ENCODE measurements at places on chromosomes 7 and 10.

DNA sequence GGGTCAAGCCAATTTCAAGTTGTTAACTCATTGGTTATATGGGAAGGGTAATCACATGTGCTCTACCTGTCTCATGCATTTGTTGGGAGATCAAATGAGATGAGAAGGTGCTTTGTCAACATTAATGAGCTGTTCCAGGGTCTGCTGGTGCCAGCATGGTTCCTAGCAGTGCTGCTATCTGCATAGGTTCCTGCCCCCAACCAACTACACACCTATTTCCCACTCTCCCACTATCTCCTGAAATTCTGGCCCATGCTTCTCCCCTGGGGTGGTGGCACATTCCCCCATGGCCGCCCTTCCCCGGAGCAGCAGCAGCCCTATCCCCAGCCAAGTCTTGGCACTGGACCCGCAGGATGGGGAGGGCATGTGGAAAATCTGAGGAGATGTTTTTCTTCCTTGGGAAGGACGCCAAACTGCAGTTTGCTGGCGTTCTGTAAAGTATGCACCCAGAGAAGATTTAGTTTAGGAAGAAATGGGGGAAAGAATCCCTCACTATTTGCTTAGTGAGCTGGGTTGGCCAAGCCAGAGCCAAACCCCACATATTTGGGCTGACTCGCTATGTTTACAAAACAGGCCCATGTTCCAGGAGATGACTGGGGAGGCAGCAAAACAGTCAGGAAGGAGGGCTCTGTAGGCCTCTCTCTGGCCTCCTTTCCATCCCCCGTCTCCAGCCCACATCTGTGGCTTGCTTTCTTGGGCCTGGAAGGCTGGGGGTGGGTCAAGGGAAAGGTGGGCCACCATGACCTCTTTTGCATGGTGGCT, 42.5 kb downstream of the PPP1R3C start:
- DNase-seq = peak; percentile 91

- peak; percentile 56 for DNase-seq
These were observed 1.4 kb upstream of the TSPAN15 start for GRCh38 chr10:69449841-69450240.

DNA sequence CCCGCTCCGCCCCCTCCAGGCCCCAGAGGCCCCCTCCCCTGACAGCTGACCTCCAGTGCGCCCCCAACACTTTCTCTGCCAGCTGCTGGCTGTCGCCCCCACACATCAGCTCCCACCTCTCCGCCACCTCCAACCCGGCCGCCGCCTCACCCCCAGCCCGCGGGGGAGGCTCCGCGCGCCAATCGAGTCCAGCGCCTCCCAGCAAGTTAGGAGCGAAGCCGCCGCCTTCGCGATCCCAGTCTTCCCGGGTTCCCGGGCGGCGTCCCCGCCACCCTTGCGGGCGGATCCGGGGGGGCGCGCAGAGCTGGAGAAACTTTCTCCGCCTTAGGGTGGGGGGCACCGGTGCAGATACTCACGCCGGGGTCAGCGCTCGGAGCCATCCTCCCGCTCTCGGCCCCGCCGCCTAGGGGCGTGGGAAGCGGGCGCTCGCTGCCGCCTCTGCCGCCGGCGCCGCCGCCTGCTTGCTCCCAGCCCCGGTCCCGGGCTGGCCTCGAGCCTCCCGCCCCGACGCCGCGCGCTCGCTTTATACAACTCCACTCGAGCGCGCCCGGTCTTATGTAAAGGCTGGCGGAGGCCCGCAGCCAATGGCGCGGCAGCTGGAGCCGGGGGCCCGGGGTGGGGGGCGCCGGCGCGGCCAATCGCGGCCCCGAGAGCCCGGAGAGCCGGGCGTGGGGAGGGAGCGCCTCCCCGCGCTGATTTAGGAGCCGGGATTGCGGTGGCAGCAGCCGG, at the start of gene CRTAC1:
TSS of gene CRTAC1 (minus strand) at position 529 of the 729 bp plus-strand sequence. CDS start at position 380, 149 bp downstream.
- peak; percentile 86 for DNase-seq

DNA sequence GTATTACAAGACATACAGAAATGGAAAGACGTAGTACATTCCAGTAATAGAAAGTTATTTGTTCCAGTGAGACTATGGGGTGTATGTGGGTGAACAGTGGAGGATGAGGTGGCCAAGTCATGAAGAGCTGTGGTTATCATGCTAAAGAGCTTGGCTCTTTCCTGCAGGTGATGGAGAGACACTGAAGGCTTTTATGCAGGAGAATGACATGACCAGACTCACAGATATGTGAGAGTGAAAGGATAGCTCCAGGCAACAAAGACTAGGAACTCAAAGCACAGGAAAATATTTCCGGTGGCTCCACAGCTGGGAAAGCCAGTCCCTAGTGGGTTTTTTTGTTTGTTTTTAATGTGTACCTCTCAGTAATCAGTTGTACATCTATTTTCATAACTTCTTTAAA, 133.5 kb downstream of the TSPAN12 start:
- no peak for DNase-seq

- DNase-seq = peak; percentile 30
These were observed 16.8 kb downstream of the GIMAP5 start for GRCh38 chr7:150753826-150754603.

Measured in tongue (tissue), 3 donors.